ENCODE measurements at places on chromosomes 1 and 21.

DNA sequence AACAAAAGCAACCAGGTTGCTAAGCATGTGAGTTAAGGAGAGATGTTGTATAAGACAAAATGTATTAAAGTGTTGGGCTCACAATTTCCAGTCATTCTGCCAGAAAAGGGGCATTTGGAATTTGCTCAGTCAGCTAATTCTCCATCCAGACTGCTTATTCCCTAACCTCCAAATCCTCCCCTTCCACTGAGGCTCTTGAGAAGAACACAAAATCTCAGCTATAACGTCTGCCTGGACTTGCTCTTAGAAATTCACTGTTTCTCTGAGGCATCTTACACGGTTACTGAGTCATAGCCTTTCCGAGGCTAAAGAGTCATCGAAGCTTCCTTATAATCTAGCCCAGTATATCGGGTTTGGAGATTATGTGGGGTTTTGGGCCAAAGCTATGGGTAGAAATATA lies 548.2 kb upstream of the ADGRL4 start:
- no peak for DNase-seq

DNA sequence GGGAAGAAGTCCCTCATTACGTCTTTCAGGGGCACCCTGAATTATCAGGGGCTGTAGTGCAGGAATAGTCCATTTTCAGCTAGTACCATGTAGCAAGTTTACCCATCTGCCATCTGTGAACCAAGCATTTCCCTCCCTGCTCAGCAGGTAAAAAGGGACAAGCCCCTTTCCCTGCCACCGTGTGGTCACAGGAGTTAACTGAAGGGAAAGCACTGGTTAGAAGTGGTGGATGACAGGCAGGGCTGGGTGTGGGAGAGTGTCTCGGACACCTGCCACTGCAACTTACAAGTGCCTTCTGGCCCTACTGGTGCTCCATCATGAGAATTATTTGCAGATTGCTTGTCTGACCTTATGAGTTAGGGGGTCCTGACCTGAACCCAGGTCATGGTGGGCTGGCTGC lies 32.0 kb upstream of the IGSF5 start:
- DNase-seq: no peak

- no peak for DNase-seq
These were observed 22.4 kb upstream of the RCOR3 start for GRCh38 chr1:211236633-211237320.

DNA sequence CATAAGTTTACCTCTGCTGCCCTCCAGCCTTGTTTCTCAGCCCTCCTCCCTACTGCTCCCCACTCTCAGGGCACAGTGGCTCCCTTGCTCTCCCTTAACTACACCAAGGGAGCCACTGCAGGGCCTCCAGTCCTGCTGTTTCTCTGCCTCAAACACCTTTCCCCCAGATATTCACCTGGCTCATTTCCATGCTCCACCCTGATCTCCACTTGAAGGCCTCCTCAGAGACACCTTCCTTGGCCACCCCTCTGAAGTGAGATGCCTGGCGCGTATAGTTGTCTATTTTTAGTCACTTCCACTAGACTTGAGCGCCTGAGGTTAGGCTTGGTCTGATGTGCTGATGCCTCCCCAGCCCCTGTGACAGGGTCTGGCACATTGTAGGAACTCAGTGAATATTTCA lies 34.9 kb downstream of the SEC16B start:
- peak; percentile 57 for DNase-seq

DNA sequence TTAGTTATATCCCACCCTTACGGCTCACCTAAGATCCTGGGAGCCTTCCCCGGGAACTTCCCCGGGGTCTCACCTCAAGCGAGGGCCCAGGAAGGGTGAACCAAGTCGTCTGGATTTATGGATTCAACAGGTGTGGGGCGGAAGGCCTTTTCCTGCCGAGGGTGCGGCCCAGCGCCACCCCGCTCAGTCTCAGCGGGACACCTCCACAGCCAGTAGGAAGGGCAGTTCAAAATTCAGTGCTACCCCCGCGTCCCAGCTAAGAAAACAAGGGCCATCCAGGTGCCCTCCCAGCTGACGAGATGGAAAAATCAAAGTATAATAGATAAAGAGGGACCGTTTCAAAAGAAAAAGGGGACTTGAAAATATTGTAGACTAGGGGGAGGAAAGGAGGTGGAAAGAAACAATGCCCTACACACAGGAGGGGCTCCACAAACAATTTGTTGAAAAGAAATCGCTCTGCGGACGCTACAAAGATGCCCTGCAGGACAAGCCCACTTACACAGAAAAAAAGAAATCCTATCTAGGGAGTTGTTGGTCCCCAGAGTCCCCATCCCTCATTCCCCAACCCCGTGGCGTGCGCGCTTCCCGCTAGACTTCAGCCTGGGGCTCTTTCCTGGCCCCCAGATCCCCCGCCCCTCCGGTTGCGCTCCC lies 1.3 kb downstream of the SLC2A1 start:
- no peak for DNase-seq

GRCh38 chr1:95512925-95513324 lies 278.9 kb downstream of the RWDD3 start:
- no peak for DNase-seq

- no peak for DNase-seq
These were observed 6.8 kb downstream of the PRXL2B start for GRCh38 chr1:2593251-2593878.

DNA sequence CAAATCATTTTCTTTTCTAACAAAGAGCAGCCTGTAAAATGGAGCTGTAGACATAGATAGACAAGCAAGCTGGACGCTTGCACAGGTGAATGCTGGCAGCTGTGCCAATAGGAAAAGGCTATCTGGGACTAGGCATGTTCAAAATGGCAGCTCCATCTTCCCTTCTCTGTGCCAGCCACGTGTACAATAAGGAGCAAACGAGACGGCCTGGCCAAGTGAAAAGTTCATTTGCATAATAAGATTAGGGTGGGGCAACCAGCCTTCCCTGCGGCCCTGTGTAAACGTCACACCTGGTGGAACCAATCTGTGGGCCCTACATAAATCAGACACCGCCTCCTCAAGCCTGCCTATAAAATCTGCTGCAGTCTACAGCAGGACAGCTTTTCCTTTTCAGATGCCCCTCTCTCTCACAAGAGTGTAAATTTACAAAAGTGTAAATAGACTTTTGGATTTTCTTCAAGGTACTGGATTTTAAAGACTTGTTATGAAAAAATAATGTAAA lies 16.6 kb upstream of the EDEM3 start:
- no peak for DNase-seq

Data from left ventricle myocardium superior (tissue), 1 donor.